ENCODE measurements at places on chromosomes 12 and 14.

- no peak for DNase-seq
These were observed 29.8 kb upstream of the LIN7A start for GRCh38 chr12:80967565-80967964.

DNA sequence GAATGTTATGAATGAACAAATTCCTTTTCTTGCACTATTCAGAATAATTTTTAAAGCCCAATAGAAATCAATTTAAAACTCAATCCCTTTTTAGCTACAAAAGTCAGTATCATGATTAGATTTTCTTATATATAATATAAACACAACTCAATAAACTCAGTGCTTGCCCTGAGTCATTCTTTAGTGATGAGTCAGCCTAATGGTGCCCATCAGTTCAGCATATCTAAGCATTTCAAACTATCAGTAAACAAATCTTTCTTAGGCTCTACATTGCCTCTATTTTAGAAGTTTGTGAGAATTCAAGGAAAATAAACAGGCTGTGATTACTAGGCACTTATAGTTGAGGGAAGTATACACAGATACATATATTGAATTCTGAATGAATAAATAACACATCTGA is 179.6 kb downstream of the NELL2 start:
- DNase-seq, result no peak

DNA sequence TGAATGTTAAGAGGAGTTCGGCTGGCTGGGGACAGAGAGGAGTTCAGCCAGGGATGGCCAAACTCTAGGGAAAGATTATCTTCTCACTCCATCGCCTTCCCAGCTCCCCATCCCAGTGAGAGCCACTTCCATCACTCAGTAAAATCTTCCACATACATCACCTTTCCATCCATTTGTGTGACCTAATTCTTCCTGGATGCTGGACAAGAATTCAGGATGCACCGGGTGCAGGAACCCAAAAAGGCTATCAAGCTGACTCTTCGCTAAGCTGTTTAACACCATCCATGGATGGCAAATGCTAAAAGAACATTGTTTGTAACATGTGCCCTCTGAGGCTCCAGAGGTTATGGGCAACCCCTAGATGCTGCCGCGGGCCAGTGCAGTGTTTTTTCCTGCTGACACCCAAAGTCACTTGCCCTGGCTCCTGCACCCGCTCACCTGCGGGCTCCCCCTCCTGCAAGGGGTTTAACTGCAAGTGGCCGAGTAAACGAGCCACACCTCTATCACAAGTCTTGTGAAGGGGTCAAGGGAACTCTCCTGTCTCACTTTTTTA is 216.0 kb upstream of the NPAS3 start:
- no peak for DNase-seq

- DNase-seq, result no peak
These were observed 589 bp upstream of the ZNF219 start for GRCh38 chr14:21098892-21099595.

- no peak for DNase-seq
These were observed 4.5 kb upstream of the LTBP2 start for GRCh38 chr14:74616507-74616906.

GRCh38 chr14:98858561-98858960 is 413.4 kb downstream of the BCL11B start:
- no peak for DNase-seq

DNA sequence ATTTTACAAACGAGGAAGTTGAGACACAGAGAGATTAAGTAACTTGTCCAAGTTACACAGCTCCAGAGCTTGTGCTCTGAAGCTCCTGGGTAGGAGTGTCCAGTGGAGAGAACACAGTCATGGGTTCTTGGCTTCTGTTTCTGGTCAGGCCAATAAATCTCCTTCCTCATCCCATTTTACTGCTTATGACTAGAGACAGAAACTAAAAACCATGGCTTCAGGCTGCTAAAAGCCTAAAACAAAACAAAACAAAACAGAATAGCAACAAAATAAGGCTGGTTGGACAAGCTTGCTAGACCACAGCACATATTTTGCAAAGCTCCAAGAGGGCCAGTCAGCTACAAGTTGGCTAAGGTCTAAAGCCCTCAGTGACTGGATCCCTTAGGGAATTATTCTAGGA is 49.8 kb downstream of the PTGER2 start:
- no peak for DNase-seq

DNA sequence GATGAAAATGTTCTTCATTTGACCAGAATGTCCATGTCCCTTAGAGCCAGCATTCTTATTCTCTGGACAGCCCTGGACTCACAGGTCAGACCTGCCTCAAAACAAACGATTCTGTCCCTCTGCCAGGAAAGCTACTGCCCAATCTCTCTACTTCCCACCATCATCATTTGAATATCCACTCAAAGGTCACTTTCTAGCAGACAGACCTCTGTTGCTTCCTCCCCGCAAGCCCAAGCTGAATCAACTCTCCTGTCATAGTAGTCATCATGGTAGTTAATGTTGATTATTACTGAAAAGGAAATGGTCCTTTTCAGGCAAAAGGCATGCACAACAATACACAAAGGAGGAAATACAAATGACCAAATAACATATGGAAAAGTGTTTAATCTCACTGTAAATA is 39.6 kb upstream of the CPM start:
- no peak for DNase-seq
